ENCODE measurements at places on chromosomes 5 and 9.
A peak's percentile ranks its signal among the peaks of the same experiment; 100 is the strongest.

- no peak for DNase-seq
These were observed 32.1 kb downstream of the GRIN3A start for GRCh38 chr9:101706261-101706798.

- DNase-seq: no peak
These were observed 7.4 kb downstream of the RETREG1 start for GRCh38 chr5:16609412-16609811.

DNA sequence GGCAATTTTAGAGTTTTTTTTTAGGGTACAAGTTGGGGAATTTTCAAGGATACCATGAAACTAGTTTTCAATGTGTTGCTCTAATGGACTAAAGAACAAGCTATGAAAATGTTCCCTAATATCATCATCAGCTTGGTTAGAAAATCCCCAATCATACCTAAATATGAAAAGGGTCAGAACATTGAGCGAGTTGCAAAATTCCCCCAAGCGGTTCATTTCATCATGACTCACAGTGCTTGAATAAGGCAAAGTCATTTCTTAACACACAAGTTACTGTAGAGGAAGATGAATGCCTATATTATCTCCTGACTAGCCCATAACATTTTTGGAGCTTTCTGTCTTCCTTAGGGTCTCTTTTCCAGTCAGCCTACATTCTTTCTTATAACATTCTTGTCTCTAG lies 62.7 kb downstream of the ST8SIA4 start:
- DNase-seq: no peak

- no peak for DNase-seq
These were observed 505.0 kb downstream of the EBF1 start for GRCh38 chr5:158594595-158595242.

GRCh38 chr9:76655121-76655541 lies 109.1 kb upstream of the PCA3 start:
- no peak for DNase-seq

DNA sequence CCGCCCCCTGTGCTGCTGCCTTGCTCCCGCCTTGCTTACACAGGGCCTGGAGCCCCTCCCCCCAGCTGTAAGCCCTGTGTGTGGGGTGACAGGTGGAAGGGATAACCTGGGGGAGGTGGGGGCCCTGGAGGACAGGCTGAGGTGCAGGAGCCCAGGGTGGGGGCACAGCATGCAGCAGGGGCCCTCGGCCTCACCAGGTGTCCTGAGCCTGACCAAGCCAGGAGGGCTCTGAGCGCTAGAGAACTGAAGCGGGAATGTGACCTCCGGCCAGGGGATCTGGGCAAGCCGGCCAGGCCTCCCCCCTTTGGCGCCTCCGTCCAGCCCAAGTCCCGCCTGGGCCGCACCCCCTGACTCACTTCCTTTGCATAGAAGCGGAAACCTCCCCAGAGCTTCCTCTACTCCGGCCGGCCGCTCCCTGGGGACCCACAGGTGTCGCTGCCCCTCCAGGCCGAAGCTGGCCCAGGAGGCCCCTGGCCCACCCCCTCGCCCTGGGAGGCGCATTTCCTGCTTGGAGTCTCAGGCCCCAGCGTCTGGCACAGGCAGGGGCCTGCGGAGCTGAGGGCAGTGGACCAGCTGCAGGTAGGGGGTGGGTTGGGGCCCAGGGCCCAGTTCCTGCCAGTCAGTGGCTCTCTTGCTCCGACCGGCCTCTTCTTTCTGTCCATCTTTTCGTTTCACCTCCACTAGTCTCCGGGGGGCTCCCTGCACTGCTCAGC lies at the start of gene TOR4A:
TOR4A (plus strand) TSS at position 398 of the 713 bp plus-strand sequence. CDS start 964 bp downstream, outside the sequence.
- DNase-seq: peak; percentile 91

DNA sequence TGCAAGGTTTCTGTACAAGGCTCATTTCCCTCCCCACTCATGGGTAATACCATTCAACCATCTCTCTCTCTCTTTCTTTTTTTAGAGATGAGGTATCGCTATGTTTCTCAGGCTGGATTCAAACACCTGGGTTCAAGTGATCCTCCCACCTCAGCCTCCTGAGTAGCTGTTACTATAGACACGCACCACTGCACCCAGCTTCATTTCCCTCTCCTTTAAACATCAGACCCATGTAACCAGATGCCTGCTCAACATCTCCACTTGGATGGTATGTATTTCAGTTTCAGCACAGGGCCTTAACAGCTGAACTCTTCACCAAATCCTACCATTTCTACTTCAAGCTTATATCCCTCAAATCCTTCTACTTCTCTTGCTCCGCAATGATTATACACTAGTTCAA lies 117.4 kb downstream of the SSBP2 start:
- no peak for DNase-seq

GRCh38 chr5:71693828-71694427 lies 25.1 kb upstream of the CARTPT start:
- DNase-seq: no peak

DNA sequence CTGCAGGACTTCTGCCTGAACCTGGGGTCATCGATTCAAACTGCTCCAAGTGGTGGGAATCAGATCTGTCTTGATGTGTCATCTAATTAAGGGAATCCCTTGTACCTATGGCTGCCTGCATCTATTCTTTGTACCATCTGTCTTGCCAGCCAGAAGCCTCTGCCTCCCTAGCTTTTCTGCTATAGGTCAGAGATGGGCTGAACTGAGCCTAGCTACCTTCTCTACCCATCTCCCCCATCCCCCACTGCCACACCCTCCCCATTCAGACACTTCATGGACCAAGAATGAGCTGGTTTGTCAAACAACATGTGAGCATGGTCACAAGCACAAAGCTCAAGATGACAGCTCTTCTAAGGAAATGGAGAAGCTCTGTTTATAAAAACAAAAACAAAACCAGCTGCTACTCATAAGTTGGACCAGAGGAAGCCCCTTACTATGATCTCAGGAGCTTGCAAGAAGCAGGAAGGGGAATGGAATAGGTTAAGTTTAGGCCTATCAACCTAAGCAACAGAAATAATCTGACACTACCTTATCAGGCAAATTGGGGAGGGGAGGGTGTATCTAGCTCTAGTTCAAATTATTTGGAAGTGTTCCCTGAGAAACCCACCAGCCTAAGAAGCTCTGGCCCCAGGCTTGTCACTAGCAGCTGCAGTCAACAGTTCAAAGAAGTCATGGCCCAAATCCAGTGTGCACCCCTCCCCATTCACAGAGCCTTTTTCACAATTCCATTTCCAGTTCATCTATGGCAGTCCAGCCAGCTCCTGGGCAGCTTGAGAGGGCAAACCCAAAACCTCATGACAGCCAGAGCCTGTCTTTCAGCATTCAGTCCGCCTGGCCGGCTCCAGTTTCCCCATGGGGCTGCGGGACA lies 29.9 kb downstream of the SKP1 start:
- no peak for DNase-seq

GRCh38 chr5:82754036-82754746 lies 323.0 kb downstream of the TMEM167A start:
- no peak for DNase-seq

DNA sequence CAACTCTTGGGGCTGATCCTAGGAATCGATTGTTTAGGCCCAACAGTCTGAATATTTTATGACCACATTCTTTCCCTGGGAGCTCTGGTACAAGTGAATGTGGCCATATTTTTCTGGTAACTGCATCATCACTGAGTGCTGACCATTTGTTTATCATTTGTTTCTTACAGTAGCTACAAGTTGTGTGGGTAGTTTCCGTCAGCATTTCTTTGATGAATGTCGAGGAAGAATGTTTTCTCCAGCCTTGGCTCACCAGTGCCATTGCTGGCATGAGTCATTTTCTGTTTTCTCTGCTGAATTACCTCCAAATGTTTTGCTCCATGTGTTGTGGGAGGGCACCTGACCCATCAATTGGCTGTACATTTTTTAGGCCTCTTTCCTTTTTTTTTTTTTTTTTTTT lies 14.1 kb upstream of the CARD19 start:
- peak; percentile 3 for DNase-seq

DNA sequence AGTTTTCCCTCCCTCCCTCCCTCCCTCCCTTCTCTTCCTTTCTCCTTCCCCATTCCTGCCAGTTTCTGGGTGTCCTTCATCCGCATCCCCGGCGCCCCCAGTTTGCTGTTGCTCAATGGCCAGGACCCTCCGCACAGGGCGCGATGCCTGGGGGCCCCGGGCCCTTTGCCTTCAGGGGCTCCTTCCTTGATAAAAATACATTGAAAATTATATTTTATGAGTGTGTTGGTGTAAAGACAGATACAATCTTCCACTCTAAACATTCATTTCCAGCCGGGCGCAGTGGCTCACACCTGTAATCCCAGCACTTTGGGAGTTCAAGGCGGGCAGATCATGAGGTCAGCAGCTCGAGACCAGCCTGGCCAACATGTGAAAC lies 7.6 kb upstream of the AGPAT2 start:
- no peak for DNase-seq

DNA sequence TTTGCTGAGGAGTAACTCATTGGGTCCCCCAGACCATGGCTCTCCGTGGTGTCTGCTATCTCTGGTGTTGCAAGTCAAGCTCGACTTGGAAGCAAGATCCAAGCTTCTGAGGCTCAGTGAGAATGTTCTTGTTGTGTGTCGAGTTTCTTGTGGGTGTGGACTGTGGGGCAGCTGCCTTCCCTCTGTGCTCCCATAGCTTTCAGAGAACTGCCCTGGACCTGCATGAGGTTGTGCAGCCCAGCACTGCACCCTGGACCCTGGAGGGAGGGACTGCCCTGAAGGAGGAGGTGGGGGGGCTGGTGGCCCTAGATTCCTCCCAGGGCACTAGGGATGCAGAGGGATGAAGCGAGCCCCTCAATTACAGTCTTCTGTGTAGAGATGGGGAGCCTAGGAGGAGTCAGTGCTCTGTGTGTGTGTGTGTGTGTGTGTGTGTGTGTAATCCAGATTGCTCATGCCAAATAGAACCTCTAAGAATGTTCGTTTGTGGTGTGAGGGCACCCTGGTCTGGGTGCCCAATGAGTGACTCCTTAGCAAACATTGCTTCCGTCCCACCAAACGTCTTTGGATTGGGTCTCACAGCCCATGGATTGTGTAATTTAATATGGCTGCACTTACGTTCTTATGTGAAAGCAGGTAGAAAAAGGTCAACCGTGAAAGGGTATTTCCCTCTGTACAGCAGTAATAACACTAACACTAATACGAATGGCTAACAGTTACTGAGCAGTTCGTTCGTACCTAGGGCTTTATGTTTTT lies 143.3 kb upstream of the LMX1B start:
- DNase-seq: no peak

GRCh38 chr5:141618030-141618803 lies 583 bp downstream of the DIAPH1 start:
- peak; percentile 73 for DNase-seq

GRCh38 chr5:172417983-172418630 lies 36.2 kb downstream of the SH3PXD2B start:
- DNase-seq: peak; percentile 79

GRCh38 chr9:16069671-16070454 lies 517.0 kb downstream of the CCDC171 start:
- no peak for DNase-seq

GRCh38 chr9:122004589-122004988 lies 88.5 kb downstream of the TTLL11 start:
- no peak for DNase-seq

DNA sequence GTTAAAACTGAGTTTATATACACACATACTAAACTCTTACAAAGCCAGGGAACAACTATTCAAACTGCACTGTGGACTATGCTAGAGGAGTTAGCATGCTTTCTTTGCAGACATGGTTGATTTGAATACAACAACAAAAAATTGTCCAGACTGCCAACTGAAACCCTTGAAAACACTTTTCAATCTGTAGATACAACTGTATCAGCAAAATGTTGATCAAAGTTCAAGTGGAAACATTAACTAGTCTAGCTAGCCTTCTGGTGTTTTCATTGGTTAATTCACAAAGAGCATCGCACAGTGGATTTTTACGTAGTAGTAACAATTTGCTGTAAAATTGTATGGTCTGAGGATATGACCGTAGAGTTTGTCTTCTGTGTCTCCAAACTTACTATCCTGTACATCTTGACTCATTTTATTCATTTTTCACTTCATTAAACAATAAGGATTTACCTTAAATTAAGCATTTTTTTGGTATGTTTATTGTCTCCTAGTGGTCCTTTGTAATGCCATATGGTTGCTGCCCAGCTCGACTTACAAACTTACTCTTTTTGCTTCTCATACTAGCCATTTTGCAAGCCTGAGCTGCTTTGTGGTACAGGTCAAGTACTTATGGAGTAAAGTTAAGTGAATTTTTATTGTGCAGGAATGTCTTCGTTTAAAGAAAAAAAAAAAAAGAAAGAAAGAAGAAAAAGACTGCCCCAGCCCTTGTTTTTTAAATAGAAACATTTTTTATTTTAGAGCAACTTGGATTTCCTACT lies 123.4 kb downstream of the ZCCHC7 start:
- DNase-seq: no peak

DNA sequence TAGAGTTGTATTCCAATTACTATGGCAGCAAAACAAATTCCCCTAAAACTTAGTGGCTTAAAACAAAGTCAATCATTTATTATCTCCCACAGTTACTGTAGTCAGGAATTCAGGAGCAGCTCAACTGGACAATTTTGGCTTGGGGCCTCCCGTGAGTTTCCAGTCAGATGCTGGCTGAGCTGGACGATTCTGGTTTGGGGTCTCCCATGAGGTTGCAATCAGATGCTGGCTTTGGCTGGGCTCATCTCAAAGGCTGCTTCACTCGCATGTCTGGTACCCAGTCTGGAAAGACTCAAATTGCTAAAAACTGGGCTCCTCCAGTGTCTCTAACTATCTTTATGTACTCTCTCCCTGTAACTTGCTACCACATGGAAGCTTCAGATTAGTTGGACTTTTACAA lies 130.1 kb downstream of the C5orf15 start:
- no peak for DNase-seq

- peak; percentile 12 for DNase-seq
These were observed 63.6 kb downstream of the MRPL36 start for GRCh38 chr5:1736065-1736464.

- no peak for DNase-seq
These were observed 24.7 kb upstream of the TNFSF8 start for GRCh38 chr9:114954956-114955582.

Data from ascending aorta (tissue), 2 donors.